Aorta (tissue), 5 donors: ENCODE measurements at places on chromosomes 2 and 18.
A peak's percentile ranks its signal among the peaks of the same experiment; 100 is the strongest.

- DNase-seq = no peak
Measured at GRCh38 chr2:192467953-192468660, 273.4 kb upstream of the TMEFF2 start.

GRCh38 chr2:99386011-99386410 lies 48.8 kb downstream of the EIF5B start:
- no peak for DNase-seq

- DNase-seq = no peak
Measured at GRCh38 chr18:45232061-45232460, 383.2 kb upstream of the SLC14A2 start.

GRCh38 chr2:53609551-53609950 lies 158.1 kb upstream of the CHAC2 start:
- DNase-seq = no peak

- no peak for DNase-seq
Measured at GRCh38 chr2:70670626-70671025, 97.4 kb downstream of the ADD2 start.

GRCh38 chr2:137675584-137676327 lies 288.5 kb upstream of the HNMT start:
- no peak for DNase-seq

- no peak for DNase-seq
Measured at GRCh38 chr2:139067874-139068273, 287.7 kb upstream of the NXPH2 start.

GRCh38 chr18:32242395-32242794 lies 52.6 kb downstream of the MEP1B start:
- DNase-seq = no peak

DNA sequence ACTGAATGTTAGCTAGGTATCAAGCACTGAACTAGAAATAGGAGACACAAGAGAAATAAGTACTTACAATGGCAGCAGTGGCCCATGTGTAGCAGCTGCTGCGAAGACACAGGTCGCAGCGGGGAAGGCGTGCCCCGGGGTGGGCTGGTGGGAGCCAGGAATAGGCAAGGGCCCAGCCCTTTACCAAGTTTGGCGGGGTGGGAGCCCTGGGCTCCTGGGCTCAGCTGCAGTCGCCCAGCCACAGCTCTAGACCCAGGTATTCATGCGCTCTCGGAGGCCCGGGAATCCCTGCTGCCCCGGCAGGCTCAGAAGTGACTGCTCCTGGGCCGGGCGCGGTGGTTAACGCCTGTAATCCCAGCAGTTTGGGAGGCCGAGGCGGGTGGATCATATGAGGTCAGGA lies 1287.3 kb downstream of the CNTNAP5 start:
- DNase-seq = no peak

DNA sequence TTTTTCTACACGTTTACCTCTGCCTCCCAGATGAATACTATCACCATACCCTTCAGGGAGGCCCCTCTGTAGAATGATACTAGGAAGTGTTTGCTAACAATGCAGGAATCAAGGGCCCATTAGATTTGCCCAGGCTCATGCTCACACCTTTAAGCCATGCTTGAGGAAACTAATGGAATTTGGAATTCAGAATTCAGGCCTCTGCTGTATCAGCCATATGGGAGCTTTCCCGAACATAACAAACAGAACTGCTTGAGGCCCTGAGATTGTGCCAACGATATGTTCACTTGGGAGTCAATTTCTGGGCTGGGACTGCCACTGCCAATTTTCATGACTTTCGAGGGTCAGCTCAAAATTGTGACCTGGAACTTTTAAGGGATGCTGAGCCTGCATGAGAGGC lies 282.5 kb downstream of the CLIP4 start:
- no peak for DNase-seq

DNA sequence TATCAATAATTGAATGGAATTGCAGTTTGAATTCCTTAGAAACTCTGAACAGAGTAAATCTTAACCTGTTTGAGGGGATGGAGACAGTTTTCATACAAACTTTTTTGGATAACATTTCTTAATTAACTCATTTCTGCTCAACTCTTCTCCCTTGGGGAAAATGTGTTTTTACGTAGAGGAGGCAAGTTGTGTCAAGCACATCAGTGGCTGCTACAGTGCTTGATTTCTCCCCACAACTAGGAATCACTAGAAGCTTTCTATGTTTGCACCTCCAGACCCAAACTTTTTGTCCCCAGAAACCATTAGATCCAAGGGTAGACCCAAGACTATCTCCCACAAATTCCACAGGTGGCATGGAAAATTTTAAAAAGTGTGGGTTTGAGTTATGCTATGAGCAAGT lies 658.9 kb upstream of the FSHR start:
- no peak for DNase-seq

GRCh38 chr2:53286345-53286744 lies 481.3 kb upstream of the CHAC2 start:
- no peak for DNase-seq

GRCh38 chr2:74952575-74952974 lies 5.9 kb upstream of the POLE4 start:
- DNase-seq = no peak

- DNase-seq = no peak
Measured at GRCh38 chr2:62716768-62717167, 11.3 kb downstream of the EHBP1 start.

GRCh38 chr2:202703091-202703490 lies 68.3 kb downstream of the FAM117B start:
- DNase-seq = no peak

DNA sequence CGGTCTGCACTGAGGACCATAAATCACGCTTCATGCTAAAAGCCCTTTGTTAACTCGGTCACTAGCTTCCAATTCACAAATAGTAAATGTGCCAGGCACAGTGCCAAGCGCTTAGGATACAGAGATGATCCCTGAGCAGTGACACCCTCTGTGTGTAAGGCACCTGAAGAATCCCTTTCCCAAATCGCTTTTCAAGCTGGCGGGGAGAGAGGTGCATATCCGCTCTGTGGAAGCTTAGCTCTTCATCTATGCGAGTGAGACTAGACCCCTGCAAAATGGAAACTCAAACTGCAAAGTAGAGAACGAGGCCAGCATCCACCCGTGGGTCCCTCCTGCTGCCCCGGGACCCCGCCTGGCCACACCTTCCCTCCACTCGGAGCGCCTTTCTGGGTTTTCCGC lies 2.4 kb downstream of the PIEZO2 start:
- DNase-seq = no peak

GRCh38 chr2:190515687-190516086 lies 18.8 kb downstream of the NEMP2 start:
- no peak for DNase-seq

DNA sequence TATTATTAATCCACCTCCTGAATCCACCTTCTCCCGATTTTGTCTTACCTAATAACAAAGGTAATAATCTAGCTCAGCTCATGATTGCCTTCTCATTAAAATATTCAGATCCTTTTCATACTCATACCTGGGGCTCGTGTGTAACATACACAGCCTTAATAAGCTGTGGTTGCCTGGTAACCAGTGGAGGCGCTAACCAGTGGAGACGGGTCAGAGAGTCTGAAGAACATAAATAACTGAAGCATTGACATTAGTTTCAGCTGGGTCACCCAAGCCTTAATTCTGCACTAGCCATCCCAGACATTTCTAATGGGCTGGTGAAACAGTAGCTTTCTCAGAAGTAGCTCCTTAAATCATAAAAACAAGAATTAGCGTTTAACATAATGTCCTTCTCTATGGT lies 14.8 kb upstream of the DTNA start:
- no peak for DNase-seq

GRCh38 chr18:27605107-27605834 lies 420.2 kb upstream of the CHST9 start:
- DNase-seq = peak; percentile 43

- DNase-seq = no peak
Measured at GRCh38 chr2:210376694-210377093, 61.7 kb upstream of the MYL1 start.

- DNase-seq = peak; percentile 93
Measured at GRCh38 chr2:201618744-201619662, 24.3 kb downstream of the TMEM237 start.

DNA sequence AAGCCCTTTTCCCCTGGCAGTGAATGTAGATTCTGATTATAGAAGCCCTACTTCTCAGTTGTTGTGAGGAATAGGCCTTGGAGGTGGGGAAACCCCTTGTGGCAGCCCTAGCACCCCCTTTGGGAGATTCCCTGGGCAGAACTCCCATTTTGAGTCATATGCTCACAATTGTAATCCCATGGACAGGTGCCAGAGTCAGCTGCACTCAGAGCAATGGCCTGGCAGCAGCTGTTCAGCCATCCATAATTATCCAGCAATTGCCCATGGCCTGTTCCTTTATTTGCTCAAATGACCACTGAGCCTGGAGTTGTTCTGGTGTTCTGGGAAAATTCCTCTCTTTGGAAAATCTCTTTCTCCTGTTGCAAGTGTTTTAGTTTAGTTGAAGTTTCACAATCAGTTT lies 71.7 kb downstream of the PTRHD1 start:
- DNase-seq = peak; percentile 80

- DNase-seq = peak; percentile 91
Measured at GRCh38 chr2:11697103-11697871, 27.3 kb upstream of the NTSR2 start.

DNA sequence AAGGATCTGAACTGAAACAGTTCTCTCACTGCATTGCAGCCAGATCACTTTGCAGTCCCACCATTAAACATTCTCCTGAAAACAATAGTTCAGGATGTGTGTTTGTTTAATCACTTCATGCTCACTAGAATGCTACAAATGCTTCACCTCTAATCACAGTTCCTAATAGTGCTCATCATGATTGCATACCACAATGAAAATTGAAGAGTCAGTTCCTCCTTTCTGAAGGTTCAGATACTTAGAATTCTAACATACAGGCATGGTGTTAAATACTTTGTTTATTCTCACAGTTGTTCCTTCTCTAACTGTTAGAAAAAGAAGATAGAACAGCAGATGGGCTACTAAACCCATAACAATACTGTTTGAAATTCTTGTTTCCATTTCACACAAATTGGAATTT lies 622.3 kb upstream of the ACVR2A start:
- DNase-seq = no peak

- no peak for DNase-seq
Measured at GRCh38 chr2:106085181-106085940, 108.7 kb downstream of the UXS1 start.

DNA sequence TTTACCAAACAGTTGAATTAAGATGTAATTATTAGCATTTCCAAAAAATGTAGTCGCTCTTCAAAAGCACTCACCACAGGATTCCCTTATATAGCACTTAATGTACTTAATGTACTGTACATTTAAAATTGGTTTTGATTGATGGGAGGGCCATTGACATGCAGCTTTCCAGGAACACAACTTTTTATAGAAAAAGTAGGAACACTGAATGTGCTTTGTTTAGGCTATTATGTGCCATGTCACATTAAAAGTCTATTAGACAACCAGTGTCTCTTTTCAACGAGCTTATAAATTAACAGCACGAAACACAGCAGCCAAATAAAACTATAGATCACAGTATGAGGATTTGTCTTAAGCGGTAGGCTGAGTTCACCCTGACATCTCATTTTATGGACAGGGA lies 301.1 kb downstream of the PRKCE start:
- no peak for DNase-seq

DNA sequence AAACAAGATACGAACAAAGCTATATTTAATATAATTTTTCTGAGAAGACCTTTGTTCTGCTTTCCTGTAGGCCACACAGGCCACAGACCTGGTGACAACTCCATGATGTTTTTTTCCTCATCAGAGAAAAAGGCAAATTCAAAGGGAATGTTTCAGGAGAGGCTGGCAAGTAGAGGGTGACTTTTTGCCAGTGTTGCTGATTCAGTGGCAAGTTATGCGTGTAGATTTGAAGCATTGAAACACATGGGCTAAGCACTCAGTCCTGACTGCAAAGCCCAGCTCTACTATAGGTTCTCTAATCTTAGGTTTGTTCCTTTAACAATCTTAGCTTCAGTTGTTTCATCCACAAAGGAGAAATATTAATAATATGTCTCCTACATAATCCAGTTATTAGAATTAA lies 499.8 kb downstream of the SUCLG1 start:
- no peak for DNase-seq

GRCh38 chr2:191638802-191639172 lies 39.1 kb upstream of the NABP1 start:
- no peak for DNase-seq
